ENCODE measurements at places on chromosomes 11 and 22.

GRCh38 chr11:10487002-10487647, 32.1 kb downstream of the AMPD3 start:
- DNase-seq = no peak

DNA sequence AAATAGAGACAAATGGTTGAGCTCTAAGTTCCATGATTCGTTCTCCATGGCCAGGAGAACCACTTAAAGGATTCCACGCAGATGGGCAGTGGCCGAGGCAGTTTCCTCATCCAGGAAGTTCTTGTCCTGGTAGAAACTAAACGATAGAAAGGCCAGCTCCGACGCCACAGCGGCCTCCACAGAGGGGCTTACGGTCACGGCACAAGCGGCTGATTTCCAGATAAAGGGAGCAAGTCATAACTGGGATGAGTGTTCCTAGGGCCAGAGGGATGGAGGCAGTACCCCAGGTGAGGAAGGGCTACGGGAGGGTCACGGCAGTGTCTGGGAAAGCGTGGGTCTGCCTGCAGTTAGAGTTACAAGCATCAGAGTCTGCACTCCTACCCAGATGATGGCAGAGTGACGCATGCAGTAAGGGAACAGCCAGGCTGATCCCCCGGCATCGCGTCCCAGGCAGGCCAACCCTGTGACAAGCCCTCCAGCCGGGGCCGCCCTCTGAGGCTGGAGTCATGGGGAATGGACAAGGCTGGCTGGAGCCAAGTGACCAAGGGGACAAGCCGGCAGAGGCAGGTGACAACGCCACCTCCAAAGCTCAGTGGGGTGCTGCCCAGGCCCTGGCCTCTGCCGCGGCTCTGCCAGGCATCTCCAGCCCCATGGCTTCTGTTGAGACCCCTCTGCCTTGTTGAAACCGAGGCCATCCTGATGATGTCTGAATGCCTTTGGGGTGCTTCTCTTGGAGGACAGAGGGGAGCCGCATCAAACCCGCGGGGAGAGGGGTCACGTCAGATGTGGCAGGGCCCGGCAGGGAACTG, 475.1 kb downstream of the BRD1 start:
- no peak for DNase-seq

DNA sequence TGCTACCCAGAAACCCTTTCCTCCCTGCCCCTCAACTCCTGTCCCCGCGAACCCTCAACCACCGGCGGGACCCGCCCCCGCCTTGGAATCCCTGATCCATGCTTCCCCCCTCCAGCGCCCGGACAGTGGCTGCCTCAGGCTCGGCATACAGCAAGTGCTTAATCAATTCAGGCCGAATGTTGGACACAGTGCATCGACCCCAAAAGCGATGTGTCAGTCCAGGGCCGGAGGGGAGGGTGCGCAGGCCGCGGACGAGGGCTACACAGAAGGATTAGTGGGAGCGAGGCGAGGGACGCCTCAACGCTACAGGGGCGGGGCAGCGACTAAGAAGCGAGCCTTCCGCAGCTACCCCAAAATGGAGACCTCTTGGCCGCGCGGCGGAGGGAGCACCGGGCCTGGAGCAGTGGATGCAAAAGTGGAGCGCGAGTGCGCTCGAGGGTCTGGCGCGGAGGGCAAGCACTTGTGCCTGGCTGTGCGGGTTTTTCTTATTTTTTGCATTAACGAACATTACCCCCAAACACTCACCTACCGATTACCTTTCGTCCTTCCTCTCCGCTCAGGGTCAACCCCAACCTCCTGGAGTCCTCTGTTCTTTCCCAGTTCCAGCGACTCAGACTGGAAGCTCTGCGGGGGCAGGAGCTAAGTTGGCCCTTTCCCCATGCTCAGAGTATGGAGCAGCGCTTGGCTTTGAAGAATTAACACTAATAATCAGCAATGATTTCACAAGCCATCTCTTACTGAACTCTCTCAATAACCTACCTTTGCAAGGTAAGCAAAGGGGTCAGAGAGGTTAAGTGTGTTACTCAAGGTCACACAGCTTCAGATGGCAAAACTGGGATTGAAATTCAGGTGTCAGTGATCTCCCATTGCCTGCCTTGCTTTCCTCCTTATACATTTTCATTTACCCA, 30.0 kb upstream of the WNT11 start:
- DNase-seq = peak; percentile 73

DNA sequence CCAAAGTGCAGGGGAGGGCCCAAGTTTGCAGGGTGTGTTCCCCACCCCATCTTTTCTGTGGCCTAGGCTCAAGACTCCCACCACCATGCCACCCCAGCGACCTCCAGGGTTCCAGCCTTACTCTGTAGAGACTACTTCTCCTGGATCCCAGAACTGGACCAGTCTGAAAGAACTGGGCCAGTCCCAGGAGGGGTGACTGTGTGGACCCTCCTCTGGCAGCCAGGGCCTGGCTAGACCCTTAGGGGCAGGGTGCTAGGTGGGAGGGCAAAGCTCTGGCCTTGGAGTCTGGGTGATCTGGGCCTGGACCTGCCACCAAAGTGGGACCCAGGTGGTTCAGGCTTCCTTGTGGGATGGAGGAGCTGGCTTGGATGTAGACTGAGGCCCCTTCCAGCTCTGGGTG, 41.8 kb upstream of the ACCSL start:
- DNase-seq = no peak

DNA sequence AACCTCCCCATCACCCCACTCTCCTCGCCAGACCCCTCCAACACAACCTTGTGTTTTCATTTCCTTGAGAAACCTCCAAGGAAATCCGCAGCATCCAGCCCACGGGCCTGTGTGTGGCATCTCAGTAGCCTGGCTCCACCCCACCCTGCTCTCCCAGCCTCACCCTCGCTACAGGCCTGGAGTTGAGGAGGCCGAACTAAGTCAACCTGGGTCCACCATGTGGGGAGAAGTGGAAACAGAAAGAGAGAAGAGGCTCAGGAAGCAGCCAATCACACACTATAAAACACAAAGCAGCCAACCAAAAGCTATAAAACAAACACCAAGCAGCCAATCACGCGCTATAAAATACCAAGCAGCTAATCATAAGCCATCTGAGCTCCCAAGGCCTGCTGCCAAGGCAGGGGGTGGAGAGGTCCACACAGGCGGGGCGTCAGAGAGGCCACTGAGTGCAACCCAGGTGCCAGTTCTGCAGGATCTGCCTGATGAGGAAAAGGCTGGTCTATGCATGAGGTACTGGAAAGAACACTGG, 72.0 kb downstream of the MICAL3 start:
- no peak for DNase-seq

DNA sequence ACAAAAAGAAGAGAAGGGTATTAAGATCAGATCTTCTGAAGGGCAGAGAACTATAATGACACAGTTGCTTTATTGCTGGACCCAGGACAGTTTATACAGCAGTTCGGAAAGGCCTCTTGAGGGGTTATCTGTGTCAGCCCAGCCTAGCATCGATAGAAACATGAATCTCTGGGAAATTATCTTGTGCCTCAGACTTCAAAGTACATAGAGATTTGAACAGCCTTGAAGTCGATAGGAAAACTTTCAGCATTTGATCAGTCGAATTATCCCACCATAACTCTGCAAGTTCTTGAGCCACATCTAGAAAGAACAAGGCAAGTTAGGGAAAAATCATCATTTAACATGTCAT, 2.5 kb upstream of the LMO2 start:
- no peak for DNase-seq

GRCh38 chr11:83508804-83509203, 222.6 kb upstream of the CCDC90B start:
- DNase-seq = no peak

GRCh38 chr11:30861064-30861463, 274.9 kb upstream of the MPPED2 start:
- DNase-seq = no peak

Data from HEK293T (cell line).